ENCODE measurements at places on chromosomes 1 and 21. TPM values are rescaled to one million over a fixed set of nuclear protein-coding genes. Genes with fewer than 3 reads are reported as not detected.

GRCh38 chr1:221117133-221117532, 237.9 kb downstream of the HLX start:
- no peak for DNase-seq

- DNase-seq: no peak
Measured at GRCh38 chr1:202661136-202661845, 49.0 kb downstream of the SYT2 start.

OR2T35 gene
- total RNA-seq: not detected

GRCh38 chr1:66383168-66383567, 150.8 kb upstream of the SGIP1 start:
- DNase-seq: no peak

BRDT gene
- total RNA-seq: not detected
